Caki2 (cell line): ENCODE measurements at places on chromosomes 6 and 20.

DNA sequence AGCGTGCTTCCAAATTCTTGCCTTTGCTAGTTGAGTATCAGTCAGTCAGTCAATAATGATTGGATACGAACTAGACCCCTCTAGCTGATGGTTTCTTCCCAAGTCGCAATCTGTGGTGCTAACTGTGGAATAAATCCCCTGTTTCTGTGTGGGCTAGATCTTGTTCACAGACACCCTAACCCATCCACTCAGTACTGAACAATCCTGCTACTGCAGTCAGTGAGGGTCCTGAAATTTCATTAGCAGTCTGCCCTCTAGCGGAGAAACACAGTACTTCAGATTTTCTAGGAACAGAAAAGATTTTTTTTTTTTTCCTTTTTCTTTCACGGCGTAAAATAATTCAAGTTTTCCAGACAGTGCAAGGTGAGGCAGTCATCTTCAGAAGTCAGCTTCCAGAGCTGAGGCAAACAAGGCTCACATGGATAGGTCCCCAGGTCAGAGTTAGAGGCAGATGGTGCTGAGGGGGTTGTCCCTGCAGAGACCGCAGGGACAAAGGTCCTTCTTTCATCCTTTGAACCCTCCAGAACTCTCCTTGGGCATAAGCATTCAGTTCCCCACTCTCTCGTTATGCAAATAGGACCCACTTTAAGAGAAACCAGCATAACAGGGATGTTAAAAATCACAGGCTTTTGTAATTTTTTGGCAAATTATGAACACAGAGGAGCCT lies 119.6 kb downstream of the SCML4 start:
- peak; percentile 11 for DNase-seq

GRCh38 chr6:21900730-21901129 lies 307.2 kb downstream of the SOX4 start:
- peak; percentile 32 for DNase-seq

- no peak for DNase-seq
Observed at GRCh38 chr6:9543649-9544048, 871.2 kb downstream of the TFAP2A start.

GRCh38 chr6:137913996-137914529 lies 47.0 kb downstream of the TNFAIP3 start:
- DNase-seq = no peak

- no peak for DNase-seq
Observed at GRCh38 chr6:80363501-80364122, 257.1 kb downstream of the BCKDHB start.

DNA sequence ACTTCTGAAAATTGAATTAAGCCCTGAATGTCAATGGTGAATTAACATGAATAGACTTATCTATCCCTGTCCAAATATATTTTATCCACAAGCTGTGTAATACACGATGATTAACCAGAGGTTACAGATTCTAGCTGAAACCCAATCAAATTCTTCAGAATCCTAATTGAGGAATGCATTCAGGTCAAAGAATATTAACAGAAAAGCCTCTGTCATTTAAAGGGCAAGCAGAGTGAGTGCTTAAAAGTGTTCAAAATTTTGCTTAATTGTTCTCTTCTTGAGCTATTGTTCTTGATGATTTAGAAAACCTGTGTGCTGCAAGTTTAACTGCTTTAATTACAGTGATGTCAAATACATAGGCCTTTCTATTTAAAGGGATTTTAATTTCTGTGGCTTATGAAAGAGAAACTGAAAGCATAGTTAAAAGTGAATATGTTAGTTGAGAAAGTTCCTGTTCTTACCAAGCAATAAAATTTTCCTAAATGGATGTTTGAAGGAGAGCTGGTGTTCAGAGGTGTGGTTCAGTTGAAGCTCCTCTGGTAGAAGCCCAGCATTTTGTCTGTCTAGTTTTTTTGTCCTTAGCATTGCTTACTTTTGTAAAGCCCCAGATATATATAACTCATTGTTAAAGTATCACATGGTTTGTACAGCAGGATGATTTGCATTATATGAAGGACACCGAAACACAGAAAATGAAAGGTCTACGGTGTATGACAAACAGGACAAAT lies 466.3 kb upstream of the PLCB4 start:
- DNase-seq = no peak

DNA sequence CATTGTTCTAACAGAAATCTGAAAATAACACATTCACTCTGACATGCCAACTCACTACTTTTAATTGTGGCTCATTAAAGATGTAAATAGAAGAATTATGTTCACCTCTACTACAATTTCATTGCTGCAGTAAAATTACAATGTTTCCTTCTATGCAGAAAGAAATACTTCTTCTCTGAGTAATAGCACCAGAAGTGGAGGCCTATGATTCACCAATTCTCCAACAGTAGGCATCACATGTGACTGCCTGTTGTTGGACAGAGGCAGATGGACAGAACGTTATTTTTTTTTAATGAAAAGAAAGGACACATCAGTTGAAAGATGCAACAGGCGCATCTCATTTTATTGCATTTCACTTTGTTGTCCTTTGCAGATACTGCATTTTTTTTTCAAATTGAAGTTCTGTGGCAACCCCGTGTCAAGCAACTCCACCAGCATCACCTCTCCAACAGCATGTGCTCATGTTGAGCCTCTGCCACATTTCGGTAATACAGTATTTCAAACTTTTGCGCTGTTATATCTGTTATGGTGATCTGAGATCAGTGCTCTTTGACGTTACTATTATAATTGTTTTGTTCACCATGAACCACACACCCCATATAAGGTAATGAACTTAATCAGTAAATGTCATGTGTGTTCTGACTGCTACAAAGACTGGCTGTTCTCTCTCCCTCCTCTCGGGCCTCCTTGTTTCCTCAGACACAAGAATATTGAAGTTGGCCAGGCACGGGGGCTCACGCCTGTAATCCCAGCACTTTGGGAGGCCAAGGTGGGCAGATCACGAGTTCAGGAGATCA lies 121.4 kb downstream of the ATXN1 start:
- DNase-seq = peak; percentile 78

- DNase-seq = no peak
Observed at GRCh38 chr20:36162272-36162966, 7.9 kb downstream of the EPB41L1 start.

DNA sequence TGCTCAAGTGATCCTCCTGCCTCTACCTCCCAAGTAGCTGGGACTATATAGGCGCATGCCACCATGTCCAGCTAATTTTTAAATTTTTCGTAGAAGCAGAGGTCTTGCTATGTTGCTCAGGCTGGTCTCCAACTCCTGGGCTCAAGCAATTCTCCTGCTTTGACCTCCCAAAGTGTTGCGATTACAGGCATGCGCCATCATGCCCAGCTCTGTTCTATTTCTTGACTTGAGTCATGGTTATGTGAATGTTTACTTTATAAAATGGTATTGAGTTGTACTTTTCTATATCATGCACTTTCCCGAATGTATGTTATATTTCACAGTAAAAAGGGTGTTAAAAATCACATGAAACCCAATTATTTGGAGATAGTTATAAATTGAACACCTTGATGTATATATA lies 17.3 kb upstream of the ATXN1 start:
- DNase-seq = no peak

- DNase-seq = no peak
Observed at GRCh38 chr6:81054036-81054435, 698.4 kb downstream of the TENT5A start.

GRCh38 chr20:29873946-29874345 lies 1383.5 kb upstream of the DEFB115 start:
- no peak for DNase-seq

DNA sequence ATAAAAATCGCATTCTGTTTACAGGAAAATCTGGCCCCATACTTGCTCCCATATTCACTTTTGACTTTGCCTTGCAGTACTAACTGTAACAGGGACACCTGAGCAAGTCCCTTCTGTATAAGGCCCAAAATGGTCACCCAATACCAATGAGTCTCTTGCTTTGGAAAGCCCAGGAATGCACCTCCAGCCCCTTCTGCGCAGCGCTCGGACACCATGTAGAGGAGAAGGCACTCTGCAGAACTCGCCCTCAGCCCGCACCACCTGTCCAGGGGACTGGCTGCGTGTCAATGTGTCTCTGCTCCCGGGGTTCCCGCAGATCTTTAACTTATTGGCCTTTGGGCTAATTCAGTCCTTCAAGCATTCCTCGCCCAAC lies 746 bp upstream of the PRND start:
- no peak for DNase-seq

GRCh38 chr6:36676141-36677058 lies 2.1 kb upstream of the CDKN1A start:
- peak; percentile 60 for DNase-seq
